T-helper 9 cell (primary cell): ENCODE measurements at places on chromosomes 7 and 10.

GRCh38 chr7:1601956-1602355 is 32.1 kb upstream of the PSMG3 start:
- DNase-seq: no peak

DNA sequence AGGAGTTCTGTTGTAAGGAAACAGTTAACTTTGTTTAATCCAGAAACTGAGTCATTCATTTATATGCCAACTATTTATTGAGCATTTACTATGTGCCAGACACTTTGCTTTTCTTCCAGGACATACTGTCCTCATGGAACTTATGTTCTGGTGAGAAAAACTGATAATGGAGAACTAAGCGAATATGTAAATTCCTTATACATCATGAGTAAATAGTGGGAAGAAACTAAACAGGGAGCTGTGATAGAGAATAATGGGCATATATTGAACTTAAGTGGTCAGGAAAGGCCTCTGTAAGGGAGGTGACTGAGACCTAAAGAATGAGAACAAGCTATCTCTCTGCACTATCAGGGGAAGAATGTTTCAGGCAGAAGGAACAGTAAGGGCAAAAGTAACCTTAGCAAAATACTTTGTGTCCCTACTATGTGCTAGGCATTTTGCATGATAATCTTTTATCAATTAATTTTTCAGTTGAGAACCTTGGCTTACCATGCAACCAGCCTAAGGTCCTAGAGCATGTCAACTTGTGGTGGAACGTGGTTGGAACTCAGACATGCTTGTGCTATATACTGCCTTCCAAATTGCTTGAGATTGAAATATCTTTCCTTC is 45.4 kb downstream of the ST7 start:
- DNase-seq: no peak

GRCh38 chr10:78199005-78199725 is 165.5 kb downstream of the RPS24 start:
- DNase-seq: no peak

DNA sequence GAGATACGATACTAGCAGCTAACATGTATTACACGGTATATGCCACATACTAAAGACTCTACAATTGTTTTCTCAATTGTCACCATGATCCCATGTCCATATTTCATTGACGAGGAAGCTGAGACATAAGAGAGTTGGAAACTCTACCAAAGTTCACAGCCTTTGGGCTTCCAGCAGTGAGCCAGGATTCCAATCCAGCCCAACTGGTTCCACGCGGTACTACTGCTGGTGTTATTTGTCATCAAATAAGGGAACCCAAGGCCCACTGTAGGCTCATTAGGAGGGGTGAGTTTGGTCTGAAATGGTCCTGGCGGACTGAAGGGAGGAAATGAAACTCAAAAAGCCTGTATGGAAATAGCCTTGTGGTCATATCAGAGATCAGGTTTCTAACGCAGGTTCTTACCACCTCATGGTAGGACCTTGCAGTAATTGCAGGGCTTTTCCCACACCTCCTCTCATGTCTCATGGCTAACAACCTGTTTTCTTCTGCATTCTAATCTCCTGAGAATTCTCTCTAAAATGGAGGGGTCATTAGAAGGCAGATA is 814.6 kb downstream of the LRMDA start:
- no peak for DNase-seq

DNA sequence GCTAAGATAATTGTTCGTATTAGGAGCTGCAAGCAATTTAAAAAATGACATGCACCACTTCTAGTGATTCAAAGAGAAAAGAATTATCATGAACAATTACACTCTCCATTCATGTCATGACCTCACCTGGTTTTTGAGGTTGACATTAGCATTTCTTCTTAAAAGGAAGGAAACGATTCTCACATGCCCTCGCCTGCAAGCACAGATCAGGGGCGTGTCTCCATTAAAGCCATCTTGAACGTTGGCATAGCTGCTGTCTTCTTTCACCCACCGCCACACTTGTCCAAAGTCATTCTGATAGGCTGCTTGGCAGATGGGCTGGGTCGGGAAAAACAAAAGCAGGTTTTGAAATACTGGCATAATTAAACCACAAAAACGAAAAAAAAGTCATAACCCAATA is 19.9 kb downstream of the ANKRD22 start:
- no peak for DNase-seq

DNA sequence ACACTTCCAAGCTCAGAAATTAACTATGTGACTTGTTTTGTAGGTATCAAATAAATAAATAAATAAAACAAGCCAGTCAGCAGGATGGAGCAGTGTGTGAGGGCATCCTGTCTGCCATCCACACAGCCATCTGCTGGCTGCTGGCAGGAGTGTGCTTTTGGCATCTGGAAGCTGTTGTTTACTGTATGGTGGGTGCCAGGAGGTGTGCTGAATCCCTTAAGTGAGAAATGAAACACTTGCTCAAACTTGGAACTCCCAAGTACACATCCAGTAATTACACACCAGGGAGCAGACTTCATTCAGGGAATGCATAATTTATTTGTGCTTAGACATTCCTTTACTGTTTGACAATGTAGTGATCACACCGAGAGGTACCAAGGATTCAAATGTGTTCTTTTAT is 16.9 kb upstream of the TAX1BP1 start:
- DNase-seq: no peak

DNA sequence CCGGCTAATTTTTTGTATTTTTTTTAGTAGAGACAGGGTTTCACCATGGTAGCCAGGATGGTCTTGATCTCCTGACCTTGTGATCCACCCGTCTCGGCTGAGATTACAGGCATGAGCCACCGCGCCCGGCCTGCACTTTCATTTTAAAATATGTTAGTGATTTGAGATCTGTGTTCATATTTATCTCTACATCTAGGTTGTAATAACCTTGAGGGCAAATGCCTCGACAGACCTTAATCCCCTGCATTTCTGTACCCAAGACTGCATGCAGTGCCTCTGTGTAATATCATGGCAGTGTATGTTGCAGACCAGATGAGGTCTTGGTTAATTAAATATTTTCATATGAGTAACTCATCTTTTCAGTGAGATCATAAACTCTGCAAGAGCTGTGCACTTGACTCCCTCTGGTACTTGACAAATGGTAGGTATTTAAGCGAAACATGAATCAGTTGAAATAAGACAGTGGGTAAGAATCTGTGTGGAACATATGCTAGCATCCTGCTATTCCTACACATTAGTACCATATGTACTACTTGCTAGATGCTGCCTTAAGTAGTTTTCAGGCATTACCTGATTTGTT is 673.9 kb upstream of the ANKRD30A start:
- no peak for DNase-seq

DNA sequence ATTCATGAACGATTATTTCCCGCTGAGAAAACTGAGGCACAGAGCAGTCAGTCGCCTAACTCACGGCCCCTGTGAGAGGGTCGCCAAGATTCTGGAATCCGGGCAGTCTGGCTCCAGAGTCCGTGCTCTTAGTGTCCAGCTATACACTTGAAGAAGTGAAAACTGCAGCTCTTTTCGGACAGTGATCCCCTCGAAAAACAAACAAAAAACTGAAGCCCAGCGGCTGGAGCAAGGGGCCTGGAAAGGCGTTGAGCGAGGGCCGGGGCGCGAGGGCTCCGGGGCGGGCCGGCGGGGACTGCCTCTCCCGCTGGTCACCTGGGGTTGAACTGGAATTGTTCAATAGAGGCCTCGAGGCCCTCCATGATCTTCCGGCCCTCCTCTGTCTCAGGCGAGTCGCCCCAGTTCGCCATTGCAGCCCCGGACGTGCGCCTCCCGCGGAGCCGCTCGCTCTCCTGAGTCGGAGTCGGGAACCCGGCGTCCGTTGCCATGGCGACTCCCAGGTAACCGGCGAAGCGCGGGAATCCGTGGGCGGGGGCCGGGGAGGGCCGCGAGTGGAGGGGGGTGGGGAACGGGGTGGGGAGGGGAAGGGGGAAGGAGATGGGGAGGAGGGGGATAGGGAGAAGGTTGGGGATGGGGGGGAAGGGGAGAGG is 881 bp downstream of the C10orf67 start:
- DNase-seq: peak; percentile 42
